ENCODE measurements at places on chromosomes 11 and 22. TPM values are rescaled to one million over a fixed set of nuclear protein-coding genes. Genes with fewer than 3 reads are reported as not detected.

AAMDC gene
- polyA plus RNA-seq, result 98.4 TPM

DNA sequence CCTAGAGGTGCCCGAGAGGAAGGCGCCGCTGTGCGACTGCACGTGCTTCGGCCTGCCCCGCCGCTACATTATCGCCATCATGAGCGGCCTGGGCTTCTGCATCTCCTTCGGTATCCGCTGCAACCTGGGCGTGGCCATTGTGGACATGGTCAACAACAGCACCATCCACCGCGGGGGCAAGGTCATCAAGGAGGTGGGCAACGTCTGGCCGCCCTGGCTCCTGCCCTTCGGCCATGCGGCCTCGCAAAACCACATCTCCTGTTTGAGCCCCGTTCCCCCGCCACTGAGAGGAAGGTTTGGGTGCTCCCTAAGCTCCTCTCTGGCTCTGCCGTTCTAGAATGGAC is 3.4 kb downstream of the SLC17A6 start:
- no peak for DNase-seq

DNA sequence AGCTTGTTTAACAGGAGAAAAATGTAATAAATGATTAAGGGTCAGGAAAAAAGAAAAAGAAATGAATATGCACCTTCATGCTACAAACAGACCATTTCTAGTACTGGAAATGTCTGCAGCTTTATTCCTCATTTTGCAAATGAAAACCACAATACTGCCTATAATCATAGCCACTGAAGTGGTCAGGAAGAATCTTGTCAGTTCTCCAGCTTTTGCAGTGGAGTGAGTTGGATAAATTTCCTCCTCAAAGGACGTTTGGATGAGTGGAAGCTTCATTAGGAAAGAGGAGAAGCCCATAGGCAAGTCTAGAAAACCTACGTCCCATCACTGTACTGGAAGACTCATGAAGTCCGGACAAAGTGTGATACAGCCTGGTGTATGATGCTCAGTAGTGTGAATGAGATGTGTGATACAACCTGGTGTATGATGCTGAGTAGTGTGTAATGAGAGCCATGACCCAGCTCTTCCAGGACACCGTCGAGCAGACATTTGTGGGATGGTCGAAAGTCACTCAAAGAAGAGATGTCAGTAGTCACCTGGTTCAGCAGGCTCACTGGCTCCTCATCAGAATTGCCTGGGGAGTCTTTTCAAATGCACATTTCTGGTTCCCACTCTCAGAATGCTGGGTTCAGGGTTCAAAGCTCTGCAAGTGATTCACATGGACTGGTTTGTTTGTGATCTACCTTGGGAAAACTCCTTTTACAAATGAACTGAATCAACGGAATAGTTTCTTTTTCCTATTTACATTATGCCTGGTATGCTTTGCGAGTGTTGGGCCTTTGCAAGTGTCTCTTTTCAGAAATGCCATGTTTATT is 101.3 kb downstream of the PDHX start:
- DNase-seq, result peak; percentile 72

DNA sequence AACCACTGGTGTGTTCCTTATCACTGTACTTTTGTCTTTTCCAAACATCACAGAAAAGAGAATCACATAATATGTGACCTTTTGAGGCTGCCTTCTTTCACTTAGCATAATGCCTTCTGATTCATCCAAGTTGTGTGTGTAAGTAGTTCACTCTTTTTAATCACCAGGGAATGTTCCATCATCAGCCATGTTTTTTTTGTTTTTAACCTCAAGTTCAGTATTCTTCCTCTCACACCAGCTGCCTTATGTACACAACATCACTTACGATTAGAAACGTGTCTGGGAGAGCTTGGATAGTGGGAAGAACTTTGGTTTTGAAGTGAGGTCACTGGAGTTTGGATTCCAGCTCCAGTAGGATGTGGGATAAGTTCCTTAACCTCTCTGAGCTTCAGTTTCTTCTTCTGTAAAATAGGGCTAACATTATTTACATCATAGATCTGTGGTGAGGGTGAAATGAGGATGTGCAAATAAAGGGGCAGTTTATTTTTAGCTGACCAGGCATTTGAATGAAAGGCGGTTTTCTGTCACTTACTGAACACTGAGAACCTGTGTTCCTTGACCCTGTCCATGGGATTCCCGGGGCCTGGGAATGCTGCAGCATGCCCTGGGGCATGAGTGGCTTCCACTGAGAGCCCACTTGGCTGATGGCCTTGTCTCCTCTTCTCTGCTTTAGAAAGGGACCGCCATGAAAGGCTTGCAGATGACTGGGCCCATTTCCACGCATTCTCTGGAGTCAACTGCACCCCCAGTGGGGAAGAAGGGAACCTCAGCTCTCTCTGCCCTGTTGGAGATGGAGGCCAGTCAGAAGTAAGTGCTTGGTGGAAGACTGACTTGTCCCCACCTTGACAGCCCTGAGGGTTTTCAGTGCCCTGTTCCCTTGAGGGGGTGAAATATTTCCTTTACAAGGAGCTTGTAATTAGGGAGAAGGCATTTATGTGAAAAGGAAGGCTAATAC is 92.6 kb downstream of the DEPDC5 start:
- DNase-seq, result peak; percentile 90

- DNase-seq, result no peak
Observed at GRCh38 chr11:72673943-72674828, at the start of gene PDE2A. Gene PDE2A (minus strand): TSS chr11:72674422. CDS start chr11:72674207, 215 bp downstream.
